IPS DF 6.9 (cell line): ENCODE measurements at places on chromosomes 4 and X.

GRCh38 chrX:17930850-17931249, 69.8 kb upstream of the RAI2 start:
- no peak for DNase-seq

DNA sequence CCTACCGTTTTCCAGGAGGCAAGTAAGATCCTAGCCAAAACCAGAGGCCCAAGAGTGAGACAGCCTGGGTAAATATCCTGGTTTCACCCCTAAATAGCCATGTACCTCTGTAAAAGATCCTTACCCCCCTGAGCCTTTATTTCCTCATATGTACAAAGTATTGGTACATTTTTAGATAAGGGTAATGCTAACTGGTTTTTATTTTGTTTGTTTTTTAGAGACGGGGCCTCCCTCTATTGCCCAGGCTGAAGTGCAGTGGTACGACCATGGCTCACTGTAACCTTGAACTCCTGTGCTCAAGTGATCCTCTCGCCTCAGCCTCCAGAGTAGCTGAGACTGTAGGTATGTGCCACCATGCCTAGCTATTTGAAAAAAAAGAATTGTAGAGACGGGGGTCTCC, 29.4 kb downstream of the SERPINA7 start:
- no peak for DNase-seq

- DNase-seq = no peak
Measured at GRCh38 chr4:10688022-10688421, 3.5 kb upstream of the CLNK start.

DNA sequence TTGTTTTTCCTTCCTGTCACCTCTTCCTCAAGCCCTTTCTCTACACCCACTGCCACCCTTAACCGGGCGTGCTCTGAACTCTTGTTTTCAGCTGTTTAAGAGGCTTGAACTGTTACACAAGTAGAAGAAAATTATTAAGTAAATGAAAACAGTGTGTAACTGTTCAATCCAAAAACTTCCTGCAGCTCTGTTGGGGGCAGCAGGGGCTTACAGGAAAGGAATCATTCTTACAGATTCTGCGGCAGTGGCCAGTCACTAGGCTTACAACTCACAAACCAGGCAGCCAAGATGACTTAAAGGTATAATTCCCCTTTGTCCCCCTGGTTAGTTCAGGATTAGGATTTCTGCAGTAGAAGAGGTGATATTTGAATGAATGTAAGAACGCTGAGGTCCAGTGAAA, 70.2 kb upstream of the ETNPPL start:
- no peak for DNase-seq

- no peak for DNase-seq
Measured at GRCh38 chrX:39337451-39337850, 536.2 kb downstream of the MID1IP1 start.

- no peak for DNase-seq
Measured at GRCh38 chrX:150508451-150509367, 59.7 kb upstream of the MTM1 start.

DNA sequence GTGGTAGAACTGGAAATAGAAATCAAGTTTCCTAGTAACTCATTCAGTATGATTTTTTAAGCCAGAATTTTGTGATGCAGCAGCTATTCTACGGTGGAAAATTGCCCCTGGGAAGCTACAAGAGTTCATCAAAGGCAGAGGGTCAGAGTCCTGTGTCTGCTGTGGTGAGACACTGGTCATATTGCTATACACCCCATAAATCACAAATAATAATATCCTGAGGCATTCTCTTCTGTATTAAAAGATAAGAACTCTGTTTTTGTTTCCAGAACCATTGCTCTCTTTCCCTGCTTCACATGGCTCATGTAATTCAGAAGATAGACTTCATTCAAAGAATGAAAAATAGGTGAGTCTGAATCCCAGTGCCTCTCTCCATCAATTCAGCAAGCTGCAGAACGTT, 188.8 kb upstream of the NOCT start:
- no peak for DNase-seq

DNA sequence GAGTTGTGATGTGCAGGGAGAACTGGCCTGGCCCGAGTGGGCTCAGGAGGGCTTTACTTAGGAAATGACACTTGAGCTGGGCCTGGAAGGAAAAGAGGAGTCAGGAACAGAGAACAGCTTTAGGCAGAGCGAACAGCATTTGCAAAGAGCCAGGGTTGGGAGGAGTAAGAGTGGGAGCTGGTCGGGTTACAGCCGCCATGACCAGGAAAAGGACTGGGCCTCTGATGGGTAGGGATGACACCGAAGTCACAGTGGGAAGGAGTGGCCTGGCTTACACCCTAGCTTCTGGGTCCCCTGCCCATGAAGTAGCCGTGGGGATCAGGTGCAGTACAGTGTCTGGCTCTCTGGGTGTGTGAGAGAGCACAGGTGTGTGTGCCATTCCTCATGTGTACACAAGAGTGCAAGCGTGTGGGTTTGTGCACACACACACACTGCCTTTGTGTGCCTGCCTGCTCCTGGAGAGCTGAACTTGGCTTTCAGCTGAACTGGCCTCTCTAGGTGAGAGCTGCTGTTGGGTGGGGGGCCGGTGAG, 31.6 kb downstream of the TRMT44 start:
- DNase-seq = no peak

DNA sequence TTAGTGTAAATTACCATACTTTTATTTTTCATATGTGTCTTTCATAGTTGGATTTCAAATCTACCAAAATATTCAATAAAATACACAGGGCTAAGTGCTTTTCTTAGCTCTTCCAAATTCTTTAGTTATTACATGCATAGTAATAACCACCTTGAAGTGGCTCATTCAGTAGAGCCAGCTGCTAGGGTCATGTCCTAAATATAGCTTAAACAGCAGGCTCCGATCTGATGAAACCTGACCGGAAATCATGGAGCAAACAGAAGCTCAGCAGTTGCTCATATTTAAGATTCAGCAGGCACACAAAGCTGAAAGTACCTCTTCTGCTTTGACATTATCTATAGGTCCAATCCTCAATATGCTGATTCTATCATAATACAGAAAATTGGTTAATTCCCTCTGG, 1470.4 kb downstream of the ADGRL3 start:
- DNase-seq = no peak

DNA sequence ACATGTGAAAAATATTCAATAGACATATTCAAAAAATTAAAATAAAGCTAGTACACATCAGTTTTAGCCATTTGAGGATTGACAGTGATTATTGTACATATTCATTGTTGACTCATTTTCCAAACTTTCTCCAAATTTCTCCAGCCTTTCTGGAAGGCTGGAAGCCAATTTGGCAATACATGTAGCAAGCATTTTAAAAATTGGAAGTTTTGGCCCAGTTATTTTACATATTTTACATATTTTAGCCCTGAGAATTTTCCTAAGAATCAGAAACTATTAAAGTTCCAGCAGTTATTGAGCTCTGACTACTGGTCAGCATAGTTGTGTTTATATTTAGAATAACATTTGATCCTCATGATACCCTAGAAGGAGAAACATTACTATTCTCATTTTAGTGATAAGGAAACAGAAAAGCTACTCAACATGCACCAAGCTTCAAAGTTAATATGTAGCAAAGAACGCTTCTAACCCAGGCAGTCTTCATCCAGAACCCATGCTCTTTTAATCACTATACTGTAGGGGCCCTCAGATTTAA, 3.2 kb downstream of the CABS1 start:
- DNase-seq = no peak

DNA sequence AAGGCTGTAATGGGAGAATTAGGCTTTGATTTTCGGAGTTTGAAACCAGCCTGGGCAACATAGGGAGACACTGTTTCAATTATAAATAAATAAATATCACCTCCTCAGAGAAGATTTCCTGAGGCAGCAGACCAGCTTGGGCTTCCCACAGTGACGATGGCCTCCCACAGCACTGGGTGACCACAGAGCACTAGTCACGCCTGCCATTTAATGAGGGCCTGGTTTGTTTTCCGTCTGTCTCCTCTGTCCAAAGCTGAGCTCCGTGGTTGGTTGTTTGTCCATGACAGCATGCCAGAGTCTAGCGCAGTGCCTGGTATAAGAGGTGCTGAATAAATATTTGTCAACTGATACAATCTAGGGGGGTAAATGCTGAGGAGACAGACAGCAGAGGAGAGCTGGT, 10.4 kb upstream of the PDGFRA start:
- no peak for DNase-seq

DNA sequence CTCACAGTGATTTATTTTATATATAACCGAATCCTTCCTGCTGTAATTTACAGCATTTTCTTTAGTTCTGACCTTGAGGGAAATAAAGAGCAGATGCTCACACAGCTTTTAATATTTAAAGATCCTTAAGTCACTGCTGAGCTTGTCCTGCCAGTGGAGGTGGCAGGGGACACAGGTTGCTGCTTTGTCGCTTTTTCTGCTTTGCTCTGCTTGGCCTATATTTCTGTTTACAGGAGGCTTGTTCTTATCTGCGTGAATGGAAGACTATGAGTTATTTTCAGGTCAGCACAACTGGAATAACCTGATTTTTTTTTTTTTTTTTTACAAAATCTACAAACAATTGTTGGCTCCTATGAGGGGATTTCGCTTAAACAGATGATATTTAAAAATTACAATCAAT, 2.3 kb downstream of the TXK start:
- no peak for DNase-seq
